ENCODE measurements at places on chromosomes 4 and X.

GRCh38 chr4:1975880-1976279, 32.9 kb downstream of the NELFA start:
- DNase-seq: no peak

- DNase-seq: no peak
Observed at GRCh38 chr4:156388826-156389225, 435.2 kb upstream of the CTSO start.

- DNase-seq: no peak
Observed at GRCh38 chrX:70046978-70047377, 2.8 kb downstream of the AWAT2 start.

GRCh38 chr4:78370631-78371372, 180.8 kb upstream of the ANXA3 start:
- no peak for DNase-seq

- no peak for DNase-seq
Observed at GRCh38 chrX:119502727-119503483, 34.7 kb downstream of the SLC25A5 start.

GRCh38 chr4:96164814-96165351, 325.0 kb downstream of the PDHA2 start:
- DNase-seq: no peak

DNA sequence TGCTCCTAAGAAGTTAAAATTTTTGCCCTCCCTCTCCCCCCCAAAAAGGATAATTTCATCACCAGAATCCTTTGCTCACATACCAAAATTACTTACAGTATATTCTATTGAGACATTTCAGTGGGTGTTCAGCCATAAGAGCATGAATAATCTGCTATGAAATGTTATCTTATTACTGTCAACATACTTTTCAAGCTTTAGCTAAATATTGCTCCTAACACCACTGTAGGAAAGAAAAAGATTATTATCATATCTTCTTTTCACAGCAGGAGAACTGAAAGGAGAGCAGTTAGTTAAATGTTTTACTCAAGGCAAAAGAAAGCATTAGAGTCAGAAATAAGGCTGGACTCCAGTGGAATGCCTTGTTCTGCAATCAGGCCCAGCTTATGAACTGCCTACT, 231.0 kb upstream of the GYPA start:
- no peak for DNase-seq

GRCh38 chr4:73853246-73853704, at the start of gene PF4V1:
Gene PF4V1, plus strand, starts transcription at chr4:73853296. Its CDS starts 67 bp downstream, at chr4:73853363.
- no peak for DNase-seq

GRCh38 chr4:7698584-7698983, 241.1 kb downstream of the AFAP1 start:
- no peak for DNase-seq

- DNase-seq: no peak
Observed at GRCh38 chr4:109046471-109047201, 255.8 kb downstream of the COL25A1 start.

- peak; percentile 0 for DNase-seq
Observed at GRCh38 chrX:74383611-74384010, 37.7 kb upstream of the SLC16A2 start.

- no peak for DNase-seq
Observed at GRCh38 chrX:97587171-97587570, 703.5 kb downstream of the RPA4 start.

- DNase-seq: no peak
Observed at GRCh38 chrX:39642071-39642470, 455.7 kb downstream of the BCOR start.

GRCh38 chrX:108162265-108162664, 70.7 kb downstream of the ATG4A start:
- no peak for DNase-seq

DNA sequence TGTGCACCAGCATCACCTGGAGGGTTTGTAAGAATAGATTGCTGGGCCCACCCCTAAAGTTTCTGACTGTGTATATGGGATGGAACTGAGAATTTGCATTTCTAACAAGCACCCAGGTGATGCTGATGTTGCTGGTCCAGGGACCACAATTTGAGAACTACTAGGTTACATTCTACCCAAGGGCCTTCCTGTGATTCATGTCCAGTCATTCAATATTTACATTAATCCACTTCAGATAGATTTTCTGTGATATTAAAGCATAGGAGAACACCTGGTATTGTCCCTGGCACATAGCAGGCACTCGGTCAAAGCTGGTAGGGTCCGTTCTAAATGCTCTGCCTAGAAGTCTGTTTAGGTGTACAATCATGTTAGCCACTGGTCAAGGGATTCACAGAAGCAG, 19.5 kb upstream of the XPNPEP2 start:
- DNase-seq: no peak

DNA sequence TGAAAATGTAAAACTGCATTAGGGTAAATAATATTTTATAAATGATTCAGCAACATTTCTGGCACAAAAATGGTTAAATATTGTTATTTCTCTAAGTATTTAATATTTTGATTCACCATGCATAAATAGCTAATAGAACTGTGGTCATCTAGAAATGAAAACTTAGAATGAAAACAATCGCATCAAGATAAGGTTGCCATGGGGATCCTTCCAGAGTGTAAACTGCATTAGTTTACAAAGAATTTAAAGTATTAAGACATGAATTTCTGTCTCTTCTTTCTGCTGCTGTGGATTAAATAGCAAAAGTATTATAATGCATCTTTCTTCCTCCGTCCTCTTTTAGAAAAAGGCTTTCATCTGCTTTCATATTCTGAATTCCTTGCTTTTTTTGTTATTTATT, 1064.6 kb upstream of the SLIT2 start:
- DNase-seq: no peak

DNA sequence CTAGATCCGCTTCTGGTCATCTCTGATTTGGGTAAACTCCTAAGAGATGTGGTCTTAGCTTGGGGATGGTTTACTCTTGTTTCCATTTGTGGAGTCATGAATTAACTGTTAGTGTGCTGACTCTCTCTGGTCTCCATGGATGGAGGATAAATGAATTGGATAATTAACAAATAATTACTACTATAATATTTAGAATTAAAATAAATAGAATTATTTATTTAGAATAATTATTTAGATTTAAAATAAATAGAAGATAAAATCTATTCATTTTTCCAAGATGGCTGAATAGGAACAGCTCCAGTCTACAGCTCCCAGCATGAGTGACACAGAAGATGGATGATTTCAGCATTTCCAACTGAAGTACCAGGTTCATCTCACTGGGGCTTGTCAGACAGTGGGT, 1587.4 kb upstream of the AGA start:
- DNase-seq: no peak

- no peak for DNase-seq
Observed at GRCh38 chr4:141524116-141524515, 112.3 kb upstream of the IL15 start.

DNA sequence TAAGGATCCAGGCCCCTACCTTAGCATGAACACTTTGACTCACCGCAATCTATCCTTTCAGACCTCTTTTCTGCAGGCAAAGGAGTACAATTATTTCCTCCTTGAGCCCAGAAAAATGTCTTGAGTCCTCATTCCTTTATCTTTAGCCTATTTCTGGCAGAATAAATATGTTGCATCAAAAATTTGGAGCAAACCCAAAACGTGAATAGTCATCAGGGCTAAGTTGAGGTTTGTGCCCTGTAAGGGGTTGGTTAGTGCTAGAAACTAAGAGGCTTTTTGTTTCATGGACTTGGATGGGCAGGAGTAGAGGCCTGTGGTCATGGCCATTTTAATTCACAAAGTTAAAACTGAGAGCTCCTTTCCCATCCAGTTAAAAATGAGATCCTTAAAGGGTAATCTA, 460.3 kb downstream of the GBA3 start:
- DNase-seq: no peak

GRCh38 chr4:160142579-160142978, 1039.7 kb downstream of the RAPGEF2 start:
- DNase-seq: no peak

- DNase-seq: no peak
Observed at GRCh38 chr4:158122501-158122900, 50.3 kb downstream of the GASK1B start.

- no peak for DNase-seq
Observed at GRCh38 chrX:46251755-46252154, 293.5 kb downstream of the ZNF674 start.

- DNase-seq: peak; percentile 71
Observed at GRCh38 chr4:1290165-1290977, 680 bp downstream of the MAEA start.

DNA sequence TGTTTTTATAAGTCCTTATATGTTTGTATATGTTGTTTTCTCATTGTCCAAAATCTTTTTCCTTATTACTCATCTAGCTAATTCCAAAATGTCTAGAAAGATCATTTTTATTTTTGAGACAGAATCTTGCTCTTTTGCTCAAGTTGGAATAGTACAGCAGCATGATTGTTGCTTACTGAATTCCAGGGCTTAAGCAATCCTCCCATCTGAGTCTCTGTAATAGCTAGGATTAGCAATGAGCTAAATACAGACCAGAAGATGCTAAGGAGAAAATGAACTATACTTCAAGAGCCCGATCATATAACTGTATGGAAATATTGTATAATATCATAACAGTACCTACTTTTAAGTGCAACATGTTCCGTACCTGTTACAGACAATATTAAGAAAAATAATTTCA, 1027.0 kb downstream of the STIM2 start:
- DNase-seq: no peak

DNA sequence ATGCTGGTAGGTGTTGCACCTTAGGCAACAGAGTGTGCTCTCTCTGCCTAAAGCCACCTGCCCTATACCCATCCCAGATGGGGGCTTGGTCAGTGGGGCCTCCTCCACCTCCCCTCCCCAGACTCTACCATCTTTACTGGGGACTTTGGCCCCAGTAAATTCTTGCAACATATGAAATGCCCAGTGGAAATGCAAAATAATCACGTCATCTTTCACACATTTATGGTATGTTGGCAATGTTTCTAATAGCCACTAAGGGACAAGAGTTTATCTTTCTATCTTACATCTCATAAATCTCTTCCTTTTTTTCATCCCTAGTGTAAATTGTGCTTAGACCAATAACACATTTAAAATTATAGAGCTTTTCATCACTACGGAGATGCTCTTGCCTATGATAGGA, 103.0 kb upstream of the MAML3 start:
- no peak for DNase-seq

DNA sequence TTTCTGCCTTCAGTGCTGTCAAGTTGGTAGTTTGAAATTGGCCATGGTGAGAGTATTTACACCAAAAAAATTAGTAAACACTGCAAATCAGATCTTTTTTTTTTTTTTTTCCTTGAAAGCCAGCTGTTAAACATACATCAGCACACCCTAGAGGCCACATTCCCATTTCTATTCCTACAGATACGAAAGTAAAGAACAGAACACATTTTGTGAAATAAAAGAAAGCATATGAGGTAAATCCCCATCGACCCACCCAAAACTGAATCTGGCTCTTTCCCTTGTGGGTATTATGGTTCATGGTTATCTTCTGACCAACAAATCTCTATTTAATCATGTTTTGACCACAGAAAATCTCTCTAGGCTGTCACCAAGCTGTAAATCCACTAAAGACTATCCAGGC, 41.8 kb upstream of the AP1AR start:
- DNase-seq: peak; percentile 19

DNA sequence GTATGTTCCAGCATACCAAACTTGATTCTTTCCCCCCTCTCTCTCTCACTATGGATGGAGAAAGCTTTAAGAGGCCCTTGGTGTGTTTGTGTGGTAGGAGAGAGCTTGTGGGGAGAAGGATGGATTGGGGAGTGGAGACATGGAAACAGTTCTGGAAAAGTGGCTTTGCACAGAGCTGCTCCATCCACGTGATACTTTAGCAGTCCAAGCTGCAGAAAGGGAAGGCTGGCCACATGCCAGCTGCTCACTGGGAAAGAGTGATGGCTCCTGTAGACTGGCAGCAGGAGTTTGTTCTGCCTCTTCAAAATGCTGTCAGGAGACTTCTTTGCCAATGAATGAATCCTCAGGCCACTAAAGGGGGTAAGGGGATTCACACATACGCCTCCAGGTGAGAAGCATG, 21.7 kb upstream of the SEC24B start:
- DNase-seq: no peak

All from erythroblast (primary cell).